ENCODE measurements at places on chromosomes 2 and 18.
A peak's percentile ranks its signal among the peaks of the same experiment; 100 is the strongest.

GRCh38 chr2:49640630-49641029, 486.3 kb upstream of the FSHR start:
- no peak for DNase-seq
- H3K27ac ChIP-seq: no peak overlapping the region
- H3K4me3 ChIP-seq: no peak overlapping the region
- H3K36me3 ChIP-seq: no peaks in the 10 kb centered on the region
- no peaks in the 10 kb centered on the region for H3K4me1 ChIP-seq
- no peaks in the 10 kb centered on the region for H3K27me3 ChIP-seq

GRCh38 chr2:216083464-216084281, 2.0 kb downstream of the TMEM169 start:
- H3K27me3 ChIP-seq: no peaks in the 10 kb centered on the region
- peak overlapping the region; percentile 5 for H3K27ac ChIP-seq
- DNase-seq: peak; percentile 68
- H3K36me3 ChIP-seq: no peaks in the 10 kb centered on the region

GRCh38 chr2:86298411-86299390, 38.7 kb downstream of the REEP1 start:
- H3K4me3 ChIP-seq: no peak overlapping the region
- peak; percentile 52 for DNase-seq
- H3K36me3 ChIP-seq: no peaks in the 10 kb centered on the region
- H3K4me1 ChIP-seq: no peaks in the 10 kb centered on the region

- H3K4me3 ChIP-seq: no peak overlapping the region
- H3K27me3 ChIP-seq: no peaks in the 10 kb centered on the region
- no peak overlapping the region for H3K27ac ChIP-seq
These were observed 106.4 kb downstream of the KCNH7 start for GRCh38 chr2:162731917-162732804.

DNA sequence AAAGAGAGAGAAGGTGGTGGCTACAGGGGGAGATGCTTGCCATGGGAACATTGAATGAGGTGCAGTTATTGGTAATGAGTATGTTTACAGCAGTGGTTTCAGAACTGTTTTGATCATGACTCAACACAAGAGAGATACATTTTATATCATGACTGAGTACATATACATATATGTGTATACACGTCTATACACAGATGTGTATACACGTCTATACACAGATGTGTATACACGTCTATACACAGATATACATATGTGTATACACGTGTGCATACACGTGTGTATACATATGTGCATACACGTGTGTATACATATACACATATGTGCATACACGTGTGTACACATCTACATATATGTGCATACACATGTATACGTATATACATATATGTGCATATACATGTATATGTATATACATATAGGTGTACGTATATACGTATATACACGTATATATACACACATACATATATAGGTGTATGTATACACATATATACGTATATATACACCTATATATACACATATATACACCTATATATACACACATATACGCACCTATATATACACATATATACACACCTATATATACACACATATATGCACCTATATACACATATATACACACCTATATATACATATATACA, 518.5 kb downstream of the TSN start:
- no peaks in the 10 kb centered on the region for H3K4me1 ChIP-seq
- no peaks in the 10 kb centered on the region for H3K36me3 ChIP-seq
- DNase-seq: no peak
- H3K27ac ChIP-seq: no peak overlapping the region

DNA sequence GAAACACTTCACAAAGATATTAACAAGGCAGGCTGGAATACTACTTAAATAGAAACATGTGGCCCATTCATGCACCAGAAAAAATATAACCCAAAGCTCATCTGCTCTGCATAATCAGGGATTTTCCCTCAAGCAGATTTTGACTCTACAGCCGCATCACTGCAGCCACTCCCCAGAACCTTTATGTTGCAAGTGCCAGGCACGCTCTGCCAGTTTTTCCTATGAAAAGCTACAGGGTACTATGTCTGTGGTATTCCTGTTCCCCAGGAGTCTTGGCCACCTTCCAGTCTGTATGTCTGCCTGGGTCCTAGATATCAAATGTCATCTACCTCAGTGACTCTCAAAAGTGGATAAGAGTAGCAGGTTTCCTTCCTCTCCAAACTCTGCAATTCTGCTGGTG, 3.8 kb downstream of the COA5 start:
- H3K4me3 ChIP-seq: no peak overlapping the region
- no peak for DNase-seq
- no peaks in the 10 kb centered on the region for H3K27me3 ChIP-seq
- H3K27ac ChIP-seq: no peak overlapping the region

GRCh38 chr18:635171-635570, 22.3 kb upstream of the TYMS start:
- no peaks in the 10 kb centered on the region for H3K36me3 ChIP-seq
- no peak overlapping the region for H3K4me3 ChIP-seq
- no peak overlapping the region for H3K27ac ChIP-seq
- peaks cover 1% of the 10 kb centered on the region for H3K4me1 ChIP-seq
- no peaks in the 10 kb centered on the region for H3K27me3 ChIP-seq
- no peak for DNase-seq

- no peaks in the 10 kb centered on the region for H3K36me3 ChIP-seq
- DNase-seq: no peak
- H3K4me3 ChIP-seq: no peak overlapping the region
- H3K27me3 ChIP-seq: no peaks in the 10 kb centered on the region
- no peak overlapping the region for H3K27ac ChIP-seq
- H3K4me1 ChIP-seq: peaks cover 4% of the 10 kb centered on the region
These were observed 63.9 kb downstream of the STK39 start for GRCh38 chr2:168183308-168183997.

- no peaks in the 10 kb centered on the region for H3K36me3 ChIP-seq
- no peak overlapping the region for H3K4me3 ChIP-seq
- H3K4me1 ChIP-seq: peaks cover 6% of the 10 kb centered on the region
- no peaks in the 10 kb centered on the region for H3K27me3 ChIP-seq
These were observed 314.8 kb downstream of the TSN start for GRCh38 chr2:122070241-122070731.

- H3K27me3 ChIP-seq: no peaks in the 10 kb centered on the region
- H3K4me3 ChIP-seq: no peak overlapping the region
These were observed 252.9 kb downstream of the CLIP4 start for GRCh38 chr2:29367986-29368658.

- no peak for DNase-seq
- H3K4me1 ChIP-seq: no peaks in the 10 kb centered on the region
- no peaks in the 10 kb centered on the region for H3K36me3 ChIP-seq
- no peaks in the 10 kb centered on the region for H3K27me3 ChIP-seq
These were observed 81.2 kb downstream of the PDCL3 start for GRCh38 chr2:100643906-100644501.

DNA sequence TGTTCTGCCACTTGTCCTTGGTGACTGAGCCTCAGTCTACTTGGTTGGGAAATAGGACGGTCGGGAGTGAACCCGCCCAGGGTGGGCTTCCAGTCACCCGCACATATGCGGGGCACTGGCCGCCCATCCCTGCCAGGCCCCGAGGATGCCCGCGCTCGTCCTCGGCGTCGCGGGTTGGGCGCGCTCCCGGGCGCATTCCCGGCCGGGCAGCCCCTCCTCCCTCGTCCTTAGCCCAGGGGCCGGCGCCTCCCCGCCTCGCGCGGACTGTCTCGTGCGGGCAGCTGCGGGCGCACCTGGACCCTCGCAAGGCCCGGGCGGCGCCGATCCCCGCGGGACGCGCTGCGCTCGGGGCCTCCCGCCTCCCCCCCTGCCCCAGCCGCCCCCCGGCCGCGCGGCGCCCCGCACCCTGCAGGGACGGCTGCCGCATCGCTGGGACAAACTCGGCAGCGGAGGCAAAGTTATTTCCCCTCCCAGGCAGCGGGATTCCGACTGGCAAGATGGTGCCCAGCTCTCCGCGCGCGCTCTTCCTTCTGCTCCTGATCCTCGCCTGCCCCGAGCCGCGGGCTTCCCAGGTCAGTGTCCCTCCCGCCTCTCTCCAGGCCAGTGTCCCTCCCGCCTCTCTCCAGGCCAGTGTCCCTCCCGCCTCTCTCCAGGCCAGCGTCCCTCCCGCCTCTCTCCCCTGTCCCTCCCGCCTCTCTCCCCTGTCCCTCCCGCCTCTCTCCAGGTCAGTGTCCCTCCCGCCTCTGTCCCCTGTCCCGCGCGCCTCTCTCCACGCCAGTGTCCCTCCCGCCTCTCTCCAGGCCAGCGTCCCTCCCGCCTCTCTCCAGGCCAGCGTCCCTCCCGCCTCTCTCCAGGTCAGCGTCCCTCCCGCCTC, at the start of gene FBLN7:
Gene FBLN7 (plus strand): TSS at position 227 of the 874 bp plus-strand sequence. CDS start 271 bp downstream, at position 498.
- DNase-seq: peak; percentile 35
- H3K4me3 ChIP-seq: peak within 1 kb of the TSS; percentile 32
- peaks cover 19% of the 10 kb centered on the region for H3K27me3 ChIP-seq
- H3K4me1 ChIP-seq: peaks cover 3% of the 10 kb centered on the region
- H3K27ac ChIP-seq: no peak within 1 kb of the TSS

DNA sequence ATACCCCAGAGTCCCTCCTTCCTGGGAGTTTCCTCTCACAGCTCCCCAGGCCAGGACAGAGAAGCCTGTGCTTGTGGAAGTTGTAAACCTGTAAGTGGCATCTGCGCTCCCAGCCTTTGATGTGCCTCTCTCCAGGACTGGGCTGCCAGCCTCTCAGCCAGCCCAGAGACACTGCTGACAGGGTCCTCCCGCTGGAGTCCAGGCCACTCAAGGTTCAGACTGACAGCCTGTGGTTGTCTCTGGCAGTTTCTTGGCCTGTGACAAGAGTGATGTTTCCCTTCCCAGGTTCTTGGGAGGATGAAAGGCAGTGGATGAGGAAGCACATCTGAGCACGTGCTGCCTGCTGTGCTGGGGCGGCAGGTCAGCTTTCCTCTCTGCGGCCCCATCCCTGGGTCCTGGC, 3.0 kb downstream of the SLC35F6 start:
- H3K4me1 ChIP-seq: peaks cover 2% of the 10 kb centered on the region
- no peak for DNase-seq
- H3K4me3 ChIP-seq: no peak overlapping the region

GRCh38 chr18:79926715-79927606, 24.5 kb downstream of the SLC66A2 start:
- no peaks in the 10 kb centered on the region for H3K4me1 ChIP-seq
- H3K4me3 ChIP-seq: no peak overlapping the region
- H3K27me3 ChIP-seq: no peaks in the 10 kb centered on the region
- DNase-seq: no peak
- no peaks in the 10 kb centered on the region for H3K36me3 ChIP-seq

- no peak for DNase-seq
- H3K4me1 ChIP-seq: no peaks in the 10 kb centered on the region
- no peaks in the 10 kb centered on the region for H3K36me3 ChIP-seq
- H3K27me3 ChIP-seq: no peaks in the 10 kb centered on the region
- H3K4me3 ChIP-seq: no peak overlapping the region
These were observed 4.4 kb upstream of the CCDC150 start for GRCh38 chr2:196635156-196635555.

- no peaks in the 10 kb centered on the region for H3K36me3 ChIP-seq
- no peaks in the 10 kb centered on the region for H3K27me3 ChIP-seq
- no peak overlapping the region for H3K4me3 ChIP-seq
- H3K4me1 ChIP-seq: no peaks in the 10 kb centered on the region
These were observed 71.5 kb upstream of the HDAC4 start for GRCh38 chr2:239472235-239472775.

GRCh38 chr2:101962309-101962708, 29.5 kb upstream of the IL1R2 start:
- no peak for DNase-seq
- no peaks in the 10 kb centered on the region for H3K4me1 ChIP-seq
- no peak overlapping the region for H3K27ac ChIP-seq
- no peak overlapping the region for H3K4me3 ChIP-seq
- no peaks in the 10 kb centered on the region for H3K36me3 ChIP-seq

DNA sequence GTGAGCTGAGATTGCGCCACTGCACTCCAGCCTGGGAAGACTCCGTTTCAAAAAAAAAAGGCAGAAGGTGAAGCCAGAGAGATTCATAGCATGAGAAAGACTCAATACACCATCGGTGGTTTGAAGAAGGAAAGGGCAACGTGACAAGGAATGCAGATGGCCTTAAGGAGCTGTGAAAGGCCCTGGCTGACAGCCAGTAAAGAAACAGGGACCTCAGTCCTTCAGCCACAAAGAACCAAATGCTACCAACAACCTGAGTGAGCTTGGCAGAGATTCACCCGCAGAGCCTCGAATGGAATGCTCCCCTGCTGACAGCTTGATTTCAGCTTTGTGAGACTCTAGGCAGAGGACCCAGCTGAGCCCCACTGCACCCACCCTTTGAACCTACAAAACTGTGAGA, 154.9 kb upstream of the NDUFV2 start:
- H3K27ac ChIP-seq: no peak overlapping the region
- H3K4me1 ChIP-seq: peaks cover 7% of the 10 kb centered on the region
- no peaks in the 10 kb centered on the region for H3K27me3 ChIP-seq
- peak; percentile 65 for DNase-seq
- H3K4me3 ChIP-seq: no peak overlapping the region
- H3K36me3 ChIP-seq: no peaks in the 10 kb centered on the region

DNA sequence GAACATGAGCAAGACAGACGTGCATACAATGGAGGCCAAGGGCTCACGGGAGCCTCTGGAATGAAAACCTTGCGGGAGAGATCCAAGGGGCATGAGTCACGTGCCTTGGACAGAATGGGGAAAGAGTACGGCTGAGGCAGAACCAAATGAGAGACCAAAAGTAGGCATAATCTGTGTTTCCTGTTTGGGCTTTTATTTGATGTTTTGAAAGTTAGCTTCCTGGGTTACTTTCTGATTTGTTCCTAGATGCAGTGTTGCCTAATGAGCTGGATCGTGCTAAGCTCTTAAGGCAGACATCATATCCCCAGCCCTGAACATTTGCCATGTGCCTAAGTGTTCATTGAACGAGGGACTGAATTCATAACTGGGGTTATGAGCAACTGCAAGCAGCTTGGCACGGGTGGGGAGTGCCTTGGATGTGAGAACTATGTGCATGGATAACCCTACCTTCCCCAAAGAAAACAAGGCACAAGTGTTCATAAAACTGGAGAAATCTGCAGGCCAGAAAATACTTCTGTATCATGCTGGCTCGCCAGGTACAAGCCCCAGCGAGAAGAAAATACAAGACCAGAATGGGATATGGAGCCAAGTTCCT, 60.3 kb upstream of the RPL31 start:
- no peaks in the 10 kb centered on the region for H3K36me3 ChIP-seq
- H3K27ac ChIP-seq: no peak overlapping the region
- no peak overlapping the region for H3K4me3 ChIP-seq
- DNase-seq: no peak

DNA sequence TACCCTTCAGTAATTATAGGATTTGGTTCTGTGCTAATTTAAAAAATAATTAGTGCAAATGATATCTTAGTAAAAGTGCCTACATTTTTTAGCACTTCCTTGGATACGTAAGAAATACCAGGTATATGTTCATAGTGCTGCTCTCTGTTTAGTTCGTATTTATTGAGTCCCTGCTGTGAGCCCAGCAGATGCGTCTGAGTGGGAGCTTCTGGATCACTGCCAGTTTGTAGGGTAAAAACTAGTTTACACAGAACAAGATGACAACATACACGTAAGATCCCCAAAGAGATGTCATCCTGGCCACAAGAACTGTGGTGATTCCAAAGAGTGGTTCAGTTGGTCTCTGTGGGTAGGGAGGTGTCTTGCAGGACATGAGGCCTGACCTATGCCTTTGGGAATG, 103.2 kb downstream of the CTIF start:
- no peaks in the 10 kb centered on the region for H3K27me3 ChIP-seq
- no peak overlapping the region for H3K4me3 ChIP-seq
- DNase-seq: no peak
- H3K4me1 ChIP-seq: no peaks in the 10 kb centered on the region
- H3K27ac ChIP-seq: no peak overlapping the region

Data from mesendoderm (in vitro differentiated cells).